ENCODE measurements at places on chromosomes 7 and 10.

DNA sequence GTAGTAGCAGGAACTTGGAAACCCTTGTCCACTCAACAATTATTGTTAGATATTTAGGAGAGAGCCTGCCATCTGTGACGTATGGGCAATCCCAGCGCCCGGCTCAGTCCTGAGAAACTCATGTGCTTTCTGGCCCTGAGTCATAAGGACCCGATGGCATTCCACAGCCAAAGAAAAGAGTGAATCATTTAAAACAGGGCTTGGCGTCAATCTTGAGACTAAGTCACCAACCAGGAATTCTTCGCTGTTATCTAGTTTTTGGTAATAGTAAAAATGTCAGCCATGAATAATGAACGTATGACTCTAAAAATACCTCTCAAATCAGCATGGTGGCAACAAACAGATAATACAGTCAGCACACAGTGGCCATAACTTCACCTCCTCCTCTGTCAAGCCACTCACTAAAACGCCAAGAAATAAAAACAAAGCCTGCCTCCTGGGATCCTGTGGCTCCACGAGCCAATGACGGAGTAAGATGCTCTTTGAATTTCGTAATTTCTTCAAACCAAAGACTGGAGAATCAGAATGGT is 140.8 kb downstream of the ADAM12 start:
- no peak for DNase-seq

DNA sequence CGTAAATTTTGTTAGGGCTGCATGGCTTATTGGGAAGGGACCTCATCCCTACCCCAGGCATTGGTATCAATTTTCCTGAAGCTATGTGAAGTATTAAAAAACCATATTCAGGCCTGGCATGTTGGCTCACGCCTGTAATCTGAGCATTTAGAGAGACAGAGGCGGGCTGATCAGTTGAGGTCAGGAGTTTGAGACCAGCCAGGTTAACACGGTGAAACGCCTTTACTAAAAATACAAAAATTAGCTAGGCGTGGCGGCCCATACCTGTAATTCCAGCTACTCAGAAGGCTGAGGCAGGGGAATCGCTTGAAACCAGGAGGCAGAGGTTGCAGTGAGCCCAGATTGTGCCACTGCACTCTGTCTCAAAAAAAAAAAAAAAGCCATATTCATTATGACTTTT is 7.1 kb downstream of the TASOR2 start:
- DNase-seq: no peak

DNA sequence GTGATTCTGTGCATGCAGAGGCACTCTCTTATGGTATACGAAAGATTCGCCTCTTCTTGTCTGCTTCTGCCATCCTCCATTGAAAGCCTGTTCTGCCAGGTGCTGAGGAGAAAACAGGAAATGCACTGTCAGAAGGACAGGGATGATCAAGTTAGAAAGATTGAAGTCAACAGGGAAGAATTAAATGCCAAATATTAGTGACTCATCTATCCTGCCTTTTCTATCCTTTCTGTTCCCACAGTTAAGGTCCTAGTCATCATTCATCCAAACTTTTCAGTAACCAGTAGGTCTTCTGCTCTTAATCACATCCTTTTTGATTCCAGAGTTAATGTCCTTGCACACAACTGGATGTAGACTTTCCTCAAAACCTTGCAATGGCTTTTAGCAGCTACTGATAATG is 4.8 kb upstream of the ZNF783 start:
- no peak for DNase-seq

GRCh38 chr7:149202831-149203231 is 7.5 kb downstream of the ZNF282 start:
- DNase-seq: no peak

GRCh38 chr10:35219292-35219691 is 92.6 kb downstream of the CREM start:
- DNase-seq: no peak

- no peak for DNase-seq
Measured at GRCh38 chr7:7565746-7566650, 686 bp upstream of the MIOS start.

GRCh38 chr10:29838539-29838938 is 203.8 kb upstream of the SVIL start:
- no peak for DNase-seq
